ENCODE measurements at places on chromosomes 2 and 18.

GRCh38 chr2:146124741-146125140 lies 1604.8 kb upstream of the ZEB2 start:
- DNase-seq = no peak

DNA sequence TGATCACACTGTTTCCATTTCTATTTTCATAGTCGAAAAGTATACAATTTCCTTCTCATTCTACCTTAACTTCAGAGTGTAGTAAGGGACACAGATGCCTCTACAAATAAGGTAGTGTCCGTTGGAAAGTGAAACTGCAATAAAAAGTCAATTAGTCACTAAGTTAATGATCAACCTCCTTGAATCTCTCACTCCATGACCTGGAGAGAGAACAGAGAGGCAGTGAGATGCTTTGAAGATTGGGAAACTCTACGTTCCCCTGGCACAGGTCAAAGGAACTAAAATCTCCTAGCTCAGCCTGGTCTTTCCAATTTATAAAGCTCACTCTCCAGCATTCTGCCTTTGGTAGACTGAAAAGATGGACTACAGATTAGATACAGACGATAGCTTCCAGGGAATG lies 153.8 kb upstream of the ACAA2 start:
- DNase-seq = no peak

DNA sequence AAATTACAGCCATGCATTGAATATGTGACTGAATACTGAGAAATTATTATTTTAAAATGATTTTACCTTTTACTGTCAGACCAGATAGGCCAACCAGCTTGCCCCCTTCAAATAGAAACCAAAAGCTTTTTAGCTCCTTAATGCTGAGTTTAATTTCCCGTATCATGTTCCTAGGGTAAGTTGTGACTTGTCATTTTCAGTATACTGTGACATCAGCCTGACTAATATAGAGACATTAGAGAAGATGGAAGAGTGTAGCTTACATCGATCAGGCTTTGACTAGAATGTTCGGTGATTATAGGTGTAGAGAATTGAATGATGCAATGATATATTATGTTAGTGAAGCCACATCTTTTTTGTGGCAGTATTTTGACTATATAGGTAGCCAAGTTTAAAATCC lies 50.6 kb upstream of the ZEB2 start:
- peak; percentile 60 for DNase-seq

GRCh38 chr2:122704109-122704563 lies 948.7 kb downstream of the TSN start:
- peak; percentile 20 for DNase-seq

DNA sequence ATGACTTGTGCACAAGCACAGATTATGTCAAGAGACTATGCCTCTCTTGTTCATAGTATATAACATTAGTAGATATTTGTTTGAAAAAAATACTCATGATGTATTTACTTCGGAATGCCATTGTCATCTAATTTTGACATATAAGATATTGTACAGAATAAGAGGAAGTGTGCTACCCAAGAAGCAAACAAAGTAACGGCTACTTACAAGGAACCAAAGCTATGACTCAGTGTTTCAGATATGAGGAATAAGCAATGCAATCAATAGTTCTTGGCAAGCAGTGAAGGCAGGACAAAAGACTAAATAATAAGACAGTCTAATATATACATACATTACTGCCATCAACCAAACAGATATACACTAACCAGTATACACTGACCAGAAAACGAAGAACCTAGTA lies 256.3 kb downstream of the CCDC178 start:
- no peak for DNase-seq

DNA sequence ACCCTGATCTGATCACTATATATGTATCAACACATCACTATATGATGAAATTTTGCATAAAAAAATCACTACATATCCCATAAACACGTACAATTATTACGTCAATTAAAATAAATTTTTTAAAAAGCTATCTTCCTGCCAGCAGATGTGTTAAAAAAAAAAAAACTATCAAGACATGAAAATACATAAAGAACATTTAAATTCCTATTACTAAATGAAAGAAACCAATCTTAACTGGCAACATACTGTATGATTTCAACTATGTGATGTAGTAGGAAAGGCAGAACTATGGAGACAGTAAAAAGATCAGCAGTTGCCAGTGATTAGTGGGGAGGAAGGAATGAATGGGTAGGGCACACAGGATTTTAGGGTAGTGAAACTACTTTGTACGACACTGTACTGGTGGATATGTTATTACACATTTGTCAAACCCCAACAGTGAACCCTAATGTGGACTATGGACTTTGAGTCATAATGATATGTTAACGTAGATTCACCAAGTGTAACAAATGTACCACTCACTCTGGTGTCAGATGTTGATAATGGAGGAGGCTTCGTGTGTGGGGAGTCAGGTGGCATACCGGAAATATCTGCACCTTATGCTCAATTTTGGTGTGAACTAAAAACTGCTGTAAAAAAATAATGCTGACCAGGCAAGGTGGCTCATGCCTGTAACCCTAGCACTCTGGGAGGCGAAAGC lies 27.4 kb downstream of the USP34 start:
- peak; percentile 11 for DNase-seq

GRCh38 chr2:1743396-1744150 lies 742 bp downstream of the PXDN start:
- no peak for DNase-seq

DNA sequence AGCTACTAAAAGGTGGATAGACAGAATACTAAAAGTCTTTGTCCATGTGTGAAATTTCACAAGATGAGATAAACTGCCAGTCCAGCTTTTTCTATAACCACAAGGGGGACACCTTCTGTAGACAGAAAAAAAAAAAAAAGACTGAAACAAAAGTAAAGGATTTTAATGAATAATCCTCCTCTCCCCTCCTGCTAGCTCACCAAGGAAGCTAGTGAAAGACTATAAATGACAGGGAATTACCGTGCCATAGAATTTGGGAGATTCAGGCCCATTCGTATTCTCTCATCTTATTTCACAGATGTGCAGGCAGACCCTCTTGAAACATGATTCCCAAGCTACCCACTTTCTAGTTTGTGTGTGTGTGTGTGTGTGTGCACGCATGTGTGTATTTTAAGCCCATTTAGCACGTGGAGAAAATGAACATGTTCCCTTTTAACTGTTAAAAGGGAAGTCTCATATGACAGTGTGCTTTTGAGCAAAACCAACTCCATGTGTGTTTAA lies 36.3 kb upstream of the SLC8A1 start:
- no peak for DNase-seq

GRCh38 chr2:233171344-233171743 lies 80.1 kb upstream of the ATG16L1 start:
- DNase-seq = no peak

- no peak for DNase-seq
Measured at GRCh38 chr2:29834624-29835023, 86.8 kb downstream of the ALK start.

GRCh38 chr2:59935005-59935404 lies 618.4 kb downstream of the BCL11A start:
- no peak for DNase-seq

DNA sequence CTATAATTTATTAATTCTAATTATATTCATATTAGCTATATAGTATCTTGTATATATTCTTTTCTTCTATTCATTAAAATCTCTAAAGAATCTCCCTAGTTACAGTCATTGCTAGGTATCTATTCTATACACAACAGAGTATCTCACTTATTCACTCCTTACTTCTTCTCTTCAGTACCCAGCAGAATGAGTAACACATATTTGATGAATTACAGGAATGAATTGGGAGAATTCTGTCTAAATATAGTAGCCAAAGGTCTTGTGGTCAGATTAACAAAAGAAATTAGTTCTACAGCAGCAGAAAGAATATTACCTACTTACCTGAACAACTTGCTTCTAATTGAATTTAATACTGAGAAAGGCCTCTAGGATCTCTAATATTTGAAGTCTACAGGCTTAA lies 758.0 kb upstream of the ZEB2 start:
- no peak for DNase-seq

DNA sequence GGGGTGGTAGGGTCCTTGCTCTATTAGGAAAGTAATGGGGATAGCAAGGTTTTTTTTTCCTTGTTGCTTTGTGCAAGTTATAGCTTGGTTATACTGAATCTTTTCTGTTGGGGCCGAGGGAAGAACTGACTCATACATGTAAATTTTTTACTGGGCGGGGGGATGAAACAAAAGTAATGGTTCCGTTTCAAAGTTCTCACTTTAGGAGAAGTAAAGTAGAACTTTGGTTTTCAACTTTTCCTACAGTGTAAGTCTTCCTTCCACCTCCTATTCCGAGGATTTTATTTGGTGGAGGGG lies 1.1 kb downstream of the AFTPH start:
- DNase-seq = peak; percentile 66

DNA sequence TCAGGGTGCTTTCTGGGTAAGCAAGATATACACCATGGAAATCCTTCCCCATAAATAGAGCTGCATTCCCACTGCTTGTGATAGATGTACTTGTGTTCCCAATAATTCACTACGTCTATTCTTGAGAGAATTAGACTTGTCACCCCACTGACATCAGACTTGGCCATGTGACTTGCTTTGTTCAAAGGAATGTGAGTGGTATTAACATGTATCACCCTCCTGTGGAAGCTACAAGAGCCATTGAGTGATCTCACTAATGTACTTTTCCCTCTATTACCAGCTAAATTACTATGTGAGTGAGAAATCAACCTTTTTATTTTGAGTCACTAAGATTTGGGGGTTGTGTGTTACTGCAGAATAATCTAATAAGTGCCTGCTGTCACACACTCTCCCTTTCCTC lies 176.0 kb downstream of the CCDC178 start:
- DNase-seq = no peak

GRCh38 chr2:120596990-120597594 lies 138.6 kb upstream of the GLI2 start:
- DNase-seq = no peak

GRCh38 chr18:76691800-76692199 lies 130.6 kb upstream of the ZNF236 start:
- DNase-seq = no peak

DNA sequence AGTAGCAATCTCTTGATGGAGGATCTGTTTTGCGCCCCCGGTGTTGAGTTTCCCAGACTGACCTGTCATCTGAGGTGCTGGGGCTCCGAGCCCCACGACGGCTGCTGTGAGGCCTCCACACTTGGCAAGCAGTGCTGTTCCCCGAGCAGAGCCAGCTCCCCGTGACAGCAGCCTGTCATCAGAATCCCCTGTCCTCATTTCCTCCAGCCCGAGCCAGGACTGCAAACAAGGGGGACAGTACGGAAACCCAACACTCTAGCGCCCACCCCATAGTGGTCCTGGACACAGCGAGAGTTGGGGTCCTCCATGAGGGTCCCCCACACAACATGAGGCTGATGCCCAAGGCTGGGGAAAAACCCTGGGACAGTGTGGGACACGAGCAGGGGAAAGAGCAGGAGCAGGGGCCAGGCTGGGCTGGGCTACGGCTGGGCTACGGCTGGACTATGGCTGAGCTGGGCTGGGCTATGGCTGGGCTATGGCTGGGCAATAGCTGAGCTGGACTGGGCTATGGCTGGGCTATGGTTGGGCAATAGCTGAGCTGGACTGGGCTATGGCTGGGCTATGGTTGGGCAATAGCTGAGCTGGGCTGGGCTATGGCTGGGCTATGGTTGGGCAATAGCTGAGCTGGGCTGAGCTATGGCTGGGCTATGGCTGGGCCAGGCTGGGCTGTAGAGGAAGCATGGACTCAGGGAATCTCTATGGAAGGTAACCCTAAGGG lies 1.5 kb upstream of the KLHL30 start:
- DNase-seq = no peak

- no peak for DNase-seq
Measured at GRCh38 chr2:3512086-3512485, 7.2 kb downstream of the ADI1 start.

DNA sequence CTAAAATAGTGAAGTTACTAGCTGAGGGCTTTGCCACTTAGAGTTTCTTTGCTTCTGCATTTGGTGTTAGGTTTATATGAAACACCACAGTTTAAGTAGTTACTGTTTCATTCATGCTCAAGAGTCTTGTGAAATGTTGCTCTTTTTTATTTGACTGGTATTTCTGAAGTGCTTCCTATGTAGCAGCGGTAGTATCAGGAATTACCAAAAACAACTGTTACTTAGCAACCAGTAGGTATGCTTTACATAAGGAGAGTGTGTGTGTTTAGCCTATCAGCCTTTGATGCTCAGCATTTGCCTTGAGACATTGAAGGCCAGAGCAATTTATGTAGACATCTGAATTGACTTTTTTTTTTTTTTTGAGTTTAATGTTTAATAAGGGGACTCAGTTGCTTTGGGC lies 3.6 kb downstream of the DIS3L2 start:
- peak; percentile 11 for DNase-seq

GRCh38 chr2:36967236-36967876 lies 1.0 kb upstream of the STRN start:
- no peak for DNase-seq

DNA sequence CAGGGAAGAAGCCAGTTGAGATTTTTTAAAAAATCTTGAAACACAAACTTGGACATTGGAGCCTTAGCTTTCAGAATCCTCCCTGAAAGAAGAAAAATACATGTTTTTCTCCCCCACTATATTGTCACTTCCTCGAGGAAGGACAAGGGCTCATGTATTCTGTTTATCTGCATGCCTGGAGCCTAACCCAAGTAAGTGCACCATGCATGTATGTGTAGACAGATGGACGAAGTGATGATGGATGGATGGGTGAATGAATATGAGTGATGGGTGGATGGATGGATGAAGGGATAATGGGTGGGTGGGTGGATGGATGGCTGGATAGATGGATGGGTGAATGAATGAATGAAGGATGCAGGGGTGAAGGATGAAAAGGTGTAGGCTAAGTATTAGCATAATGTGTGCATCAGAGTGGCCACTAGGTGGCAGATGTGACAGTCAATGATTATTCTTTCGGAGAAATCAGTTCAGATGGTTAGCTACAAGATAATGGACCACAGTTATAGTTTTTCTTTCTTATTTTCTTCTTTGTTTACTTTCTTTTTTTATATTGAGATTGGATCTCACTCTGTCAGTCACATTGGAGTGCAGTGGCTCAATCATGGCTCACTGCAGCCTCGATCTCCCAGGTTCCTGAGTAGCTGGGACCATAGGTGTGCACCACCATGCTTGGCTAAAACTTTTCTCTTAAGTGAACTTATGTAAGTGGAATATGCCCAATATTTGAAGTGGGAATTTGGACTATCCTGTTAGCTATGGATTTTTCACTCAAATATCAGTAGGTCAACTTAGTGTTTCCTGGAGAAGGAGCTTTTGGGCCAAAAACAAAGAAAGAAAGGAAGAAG lies 18.5 kb upstream of the CCDC93 start:
- DNase-seq = peak; percentile 40

DNA sequence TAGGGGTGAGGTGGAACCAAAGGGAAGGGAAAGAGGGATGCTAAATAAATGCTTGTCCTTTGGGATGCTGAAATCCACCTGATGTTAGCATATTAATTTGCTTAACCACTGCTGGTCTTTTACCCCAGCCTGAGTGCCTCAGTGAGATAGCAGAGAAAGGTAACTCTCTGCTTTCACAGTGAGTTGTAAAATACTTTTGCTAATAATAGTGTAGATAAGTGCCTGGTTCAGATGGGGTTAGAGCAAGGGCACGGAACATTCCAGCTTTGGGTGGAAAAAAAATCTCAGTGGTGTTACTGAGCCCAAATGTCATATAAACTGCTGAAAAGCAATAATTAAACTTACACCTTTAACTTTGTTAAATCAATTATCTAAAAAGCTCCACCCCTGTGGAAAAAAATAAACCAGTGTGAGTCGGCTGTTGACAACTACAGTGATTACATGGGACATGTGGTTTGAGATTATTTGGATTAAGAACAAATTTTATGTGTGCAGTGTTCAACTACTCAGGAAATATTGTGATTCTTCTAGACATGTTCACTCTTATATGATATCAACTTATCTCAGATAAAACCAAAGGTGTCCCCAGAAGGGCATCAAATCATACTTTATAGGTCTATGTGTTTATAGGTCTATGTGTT lies 21.1 kb upstream of the RND3 start:
- DNase-seq = no peak
